Skeletal muscle tissue (tissue), 5 donors: ENCODE measurements at places on chromosomes 7 and 10. TPM values are rescaled to one million over a fixed set of nuclear protein-coding genes. Genes with fewer than 3 reads are reported as not detected.

SCIN gene
- total RNA-seq, result 1.0 TPM

C10orf105 gene
- not detected for total RNA-seq

IL6 gene
- not detected for total RNA-seq

TLX1 gene
- not detected for total RNA-seq
